ENCODE measurements at places on chromosomes 1 and 21.

DNA sequence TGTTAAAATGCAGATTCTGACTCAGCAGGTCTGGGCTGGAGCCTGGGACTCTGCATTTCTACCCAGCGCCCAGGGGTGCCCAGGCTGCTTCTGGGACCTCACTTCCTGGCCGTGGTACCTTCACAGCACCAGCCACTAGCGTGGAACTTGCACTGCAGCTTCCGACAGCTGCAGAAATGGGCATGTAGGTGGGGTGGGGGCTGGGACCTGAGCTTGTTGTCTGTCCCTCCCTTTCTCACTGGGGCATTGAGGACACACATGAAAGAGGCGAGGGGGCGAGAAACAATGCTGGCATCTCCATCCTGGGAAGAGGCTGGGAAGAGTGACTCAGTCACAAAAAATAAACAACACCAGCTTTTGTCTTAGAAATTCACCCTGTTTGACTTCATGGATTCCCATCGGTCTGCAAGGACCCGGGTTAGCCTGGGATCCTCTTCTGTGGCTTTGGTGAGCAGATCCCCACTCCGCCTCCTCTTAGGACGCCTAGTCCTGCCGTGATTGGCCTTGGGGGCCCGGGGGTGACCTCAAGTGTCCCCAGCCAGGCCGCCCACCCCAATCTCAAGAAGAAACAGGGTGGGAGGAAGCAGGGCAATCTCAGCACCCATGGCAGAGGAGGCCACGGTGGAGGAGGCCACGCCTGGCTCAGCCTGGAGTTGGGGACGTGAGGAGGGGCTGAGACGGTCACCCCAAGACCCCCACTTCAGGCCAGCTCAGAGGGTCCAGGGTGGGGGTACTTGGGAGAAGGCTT, 29.9 kb upstream of the POFUT2 start:
- DNase-seq: no peak

GRCh38 chr1:15215116-15215515, 31.9 kb upstream of the FHAD1 start:
- no peak for DNase-seq

GRCh38 chr1:232260045-232260444, 369.9 kb downstream of the SIPA1L2 start:
- no peak for DNase-seq

GRCh38 chr1:177650947-177651346, 318.9 kb downstream of the SEC16B start:
- DNase-seq: no peak

GRCh38 chr1:178353524-178353923, 143.2 kb downstream of the CLEC20A start:
- DNase-seq: no peak

DNA sequence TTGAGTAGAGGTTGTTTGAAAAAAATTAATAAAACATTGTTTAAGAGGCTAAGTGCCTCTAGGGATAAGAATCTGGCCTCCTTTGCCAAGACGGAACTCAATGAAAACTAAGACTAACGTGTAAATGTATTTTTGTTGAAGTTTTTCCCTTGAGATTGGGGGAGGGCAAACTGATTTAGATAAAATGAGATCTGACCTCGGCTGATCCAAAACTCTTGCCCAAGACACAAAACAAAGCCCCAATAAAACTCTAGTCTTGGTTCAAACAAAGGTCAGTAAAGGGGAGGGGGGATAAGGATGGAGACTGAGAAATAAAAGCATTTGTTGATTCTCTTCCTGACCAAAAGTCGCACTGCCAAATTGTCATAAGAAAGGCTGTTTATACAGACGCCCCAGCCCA, 134.8 kb upstream of the DPT start:
- no peak for DNase-seq

GRCh38 chr1:33312413-33312749, 8.5 kb downstream of the A3GALT2 start:
- no peak for DNase-seq

All from NCI-H2107 (cell line).